ENCODE measurements at places on chromosomes 13 and 19. TPM values are rescaled to one million over a fixed set of nuclear protein-coding genes. Genes with fewer than 3 reads are reported as not detected.
A peak's percentile ranks its signal among the peaks of the same experiment; 100 is the strongest.

The AZU1 gene
- not detected for total RNA-seq

The CEBPA gene
- 0.23 TPM for total RNA-seq

The GDF15 gene
- not detected for total RNA-seq

The BEST2 gene
- total RNA-seq, result not detected

The CABP5 gene
- not detected for total RNA-seq

DNA sequence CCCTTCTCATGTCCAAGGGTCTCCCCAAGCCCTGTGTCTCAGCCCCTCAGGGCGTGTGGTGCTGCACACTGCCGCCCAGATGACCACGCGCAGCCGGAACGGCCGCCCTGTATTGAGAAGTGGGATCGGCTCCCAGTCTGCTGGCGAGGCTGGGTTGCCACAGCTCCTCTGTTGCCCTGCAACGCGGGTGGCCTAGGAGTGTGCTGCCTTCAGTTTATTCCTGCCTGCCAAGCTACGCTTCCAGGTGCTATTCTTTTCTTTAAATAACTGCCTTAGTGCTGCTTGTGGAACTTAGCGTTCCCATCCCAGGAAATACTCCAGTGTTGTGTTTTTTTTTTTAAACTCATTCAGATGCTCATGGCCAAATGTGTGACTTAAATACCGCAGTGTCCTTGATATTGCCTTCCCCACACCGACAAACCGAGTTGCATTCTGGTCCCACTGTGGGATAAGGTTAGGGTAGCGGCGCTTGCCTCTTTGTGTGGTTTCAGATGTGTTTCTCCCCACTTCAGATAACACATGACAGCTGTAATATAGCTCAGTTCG lies 16.6 kb downstream of the ACTN4 start:
- H3K36me3 ChIP-seq, result peaks cover 22% of the 10 kb centered on the region
- peaks cover 82% of the 10 kb centered on the region for H3K4me1 ChIP-seq
- peak overlapping the region; percentile 71 for H3K27ac ChIP-seq
- H3K4me3 ChIP-seq, result peak overlapping the region; percentile 24
- DNase-seq, result peak; percentile 64

- H3K4me1 ChIP-seq, result no peaks in the 10 kb centered on the region
- H3K36me3 ChIP-seq, result peaks cover 2% of the 10 kb centered on the region
- H3K4me3 ChIP-seq, result no peak overlapping the region
Measured at GRCh38 chr19:46591870-46592269, 9.3 kb upstream of the CALM3 start.

GRCh38 chr13:95650696-95651095 lies 6.2 kb upstream of the DZIP1 start:
- no peaks in the 10 kb centered on the region for H3K36me3 ChIP-seq
- H3K27ac ChIP-seq, result no peak overlapping the region
- no peak for DNase-seq
- no peaks in the 10 kb centered on the region for H3K4me1 ChIP-seq
- peaks cover 28% of the 10 kb centered on the region for H3K27me3 ChIP-seq
- H3K4me3 ChIP-seq, result no peak overlapping the region

DNA sequence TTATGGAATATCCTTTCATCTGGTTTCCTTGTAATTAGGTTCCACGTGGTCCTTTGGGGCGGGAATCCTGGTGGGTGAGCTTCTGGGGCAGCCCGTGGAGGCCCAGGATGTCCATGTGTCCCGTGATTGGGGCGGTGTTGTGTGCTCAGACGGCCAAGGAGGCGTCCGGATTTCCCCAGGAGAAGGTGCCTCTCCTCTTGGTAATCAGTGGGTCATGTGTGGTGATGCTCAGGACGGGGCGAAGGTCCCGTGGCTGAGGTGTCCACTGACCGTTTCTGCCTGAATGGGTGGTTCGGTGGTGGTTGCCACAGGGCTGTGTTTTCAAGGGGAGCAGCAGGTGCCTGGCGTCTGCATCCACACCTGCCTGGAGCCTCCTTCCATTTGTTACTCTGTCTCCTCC lies 52.2 kb upstream of the F7 start:
- no peaks in the 10 kb centered on the region for H3K4me1 ChIP-seq
- H3K36me3 ChIP-seq, result no peaks in the 10 kb centered on the region
- H3K27ac ChIP-seq, result no peak overlapping the region

DNA sequence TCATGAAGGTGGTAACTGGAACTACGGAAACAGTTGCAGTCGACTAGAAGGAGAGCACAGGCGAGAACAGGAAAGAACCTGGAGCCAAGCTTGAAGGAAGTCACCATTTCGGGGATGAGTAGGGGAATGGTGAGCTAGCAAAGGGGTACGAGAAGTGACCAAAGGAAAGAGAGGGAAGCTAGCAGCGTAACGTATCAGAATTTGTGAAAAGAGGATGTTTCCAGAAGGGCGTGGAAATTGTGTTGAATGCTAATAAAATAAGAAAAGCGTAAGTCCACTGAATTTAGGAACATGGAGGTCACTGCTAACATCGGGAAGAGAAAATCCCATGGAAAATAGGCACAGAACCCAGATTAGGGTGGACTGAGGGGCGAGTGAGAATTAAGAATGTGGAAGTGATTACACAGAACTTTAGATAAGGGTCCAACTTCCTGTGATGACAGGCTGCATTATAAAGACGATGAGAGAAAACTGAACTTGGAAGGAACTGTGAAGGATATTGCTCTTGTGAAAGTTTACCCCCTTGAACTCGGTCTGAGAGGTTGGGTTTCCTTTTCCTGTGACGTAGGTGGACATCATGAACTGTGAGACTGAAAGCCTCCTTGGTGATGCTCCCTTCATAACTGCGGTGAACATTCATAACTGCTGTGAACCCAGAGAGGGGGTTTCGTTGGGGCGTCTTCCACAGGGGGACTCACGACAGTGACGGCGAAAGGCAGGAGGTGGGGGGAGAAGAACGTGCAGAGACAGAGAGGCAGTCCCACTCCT lies 2.0 kb upstream of the FFAR2 start:
- peak; percentile 70 for DNase-seq
- H3K27me3 ChIP-seq, result peaks cover 27% of the 10 kb centered on the region
- peaks cover 46% of the 10 kb centered on the region for H3K4me1 ChIP-seq
- no peaks in the 10 kb centered on the region for H3K36me3 ChIP-seq
- no peak overlapping the region for H3K4me3 ChIP-seq

- H3K27ac ChIP-seq, result no peak overlapping the region
- peaks cover 11% of the 10 kb centered on the region for H3K36me3 ChIP-seq
- H3K4me3 ChIP-seq, result no peak overlapping the region
- DNase-seq, result no peak
- H3K27me3 ChIP-seq, result no peaks in the 10 kb centered on the region
- peaks cover 20% of the 10 kb centered on the region for H3K4me1 ChIP-seq
Measured at GRCh38 chr13:51734786-51735185, 69.2 kb downstream of the DHRS12 start.

DNA sequence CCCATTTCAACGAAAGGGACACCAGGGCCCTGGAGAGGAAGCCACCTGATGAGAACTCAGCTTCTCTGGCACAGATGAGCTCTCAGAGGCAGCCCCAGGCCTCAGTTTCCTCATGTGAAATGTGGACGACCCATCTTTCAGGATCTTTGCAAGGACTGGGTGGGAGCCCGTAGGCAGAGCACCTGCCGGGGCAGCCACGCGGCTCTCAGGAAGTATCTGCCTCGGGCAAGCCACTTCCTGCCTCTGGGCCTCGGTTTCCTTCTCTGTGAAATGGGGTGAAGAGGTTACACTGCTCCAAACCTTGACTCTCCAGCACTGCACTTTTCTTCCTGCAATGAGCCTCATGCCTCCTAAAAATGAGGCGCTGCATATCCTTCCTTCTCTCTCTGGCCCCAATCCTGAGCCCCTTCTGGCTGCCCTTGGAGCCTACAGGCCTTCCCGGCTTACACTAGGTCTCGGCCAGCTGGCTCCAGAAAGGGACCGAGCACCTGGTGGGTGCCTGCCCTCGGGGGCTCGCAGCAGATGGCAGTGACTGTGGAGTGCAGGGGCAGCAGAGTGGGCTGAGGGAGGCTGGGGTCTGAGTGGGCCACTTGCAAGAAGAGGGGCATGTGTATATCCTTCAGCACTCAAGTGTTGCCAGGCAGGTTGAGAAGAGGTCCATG lies 3.5 kb downstream of the SSBP4 start:
- peak overlapping the region; percentile 93 for H3K27ac ChIP-seq
- H3K27me3 ChIP-seq, result peaks cover 3% of the 10 kb centered on the region
- H3K4me3 ChIP-seq, result peak overlapping the region; percentile 97
- peaks cover 74% of the 10 kb centered on the region for H3K4me1 ChIP-seq
- H3K36me3 ChIP-seq, result peaks cover 12% of the 10 kb centered on the region
- DNase-seq, result peak; percentile 82

- no peak overlapping the region for H3K4me3 ChIP-seq
- H3K27me3 ChIP-seq, result no peaks in the 10 kb centered on the region
- DNase-seq, result no peak
- H3K27ac ChIP-seq, result no peak overlapping the region
Measured at GRCh38 chr13:23852351-23852750, 36.8 kb downstream of the MIPEP start.

- no peaks in the 10 kb centered on the region for H3K27me3 ChIP-seq
- no peaks in the 10 kb centered on the region for H3K4me1 ChIP-seq
- no peaks in the 10 kb centered on the region for H3K36me3 ChIP-seq
- H3K4me3 ChIP-seq, result no peak overlapping the region
Measured at GRCh38 chr19:30535011-30535410, 162.8 kb downstream of the ZNF536 start.

DNA sequence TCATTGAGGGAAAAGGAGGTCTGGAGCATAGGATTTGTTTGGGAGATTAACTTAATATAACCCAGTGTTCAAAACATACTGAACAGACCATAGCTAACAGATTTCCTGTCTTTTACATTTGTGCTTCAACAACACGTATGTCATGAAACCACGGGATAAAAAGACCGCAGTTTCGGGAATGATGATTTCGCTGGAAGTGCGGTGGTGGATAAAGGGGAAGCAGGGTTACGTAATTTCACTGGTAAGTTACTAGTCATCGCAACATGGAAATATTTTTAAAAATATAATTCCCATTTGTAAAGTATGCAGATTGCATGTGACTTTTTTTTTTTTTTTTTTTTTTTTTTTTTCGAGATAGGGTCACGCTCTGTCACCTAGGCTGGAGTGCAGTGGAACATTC lies 237.4 kb downstream of the LMO7 start:
- no peak for DNase-seq
- H3K27ac ChIP-seq, result no peak overlapping the region
- peaks cover 28% of the 10 kb centered on the region for H3K4me1 ChIP-seq

GRCh38 chr13:21546372-21546771 lies 57.6 kb downstream of the MICU2 start:
- no peak overlapping the region for H3K4me3 ChIP-seq
- H3K27ac ChIP-seq, result no peak overlapping the region
- no peaks in the 10 kb centered on the region for H3K27me3 ChIP-seq
- no peak for DNase-seq
- H3K4me1 ChIP-seq, result peaks cover 4% of the 10 kb centered on the region
- H3K36me3 ChIP-seq, result peaks cover 15% of the 10 kb centered on the region

GRCh38 chr13:27587095-27587746 lies 33.1 kb downstream of the LNX2 start:
- H3K27me3 ChIP-seq, result no peaks in the 10 kb centered on the region
- no peak overlapping the region for H3K4me3 ChIP-seq
- H3K27ac ChIP-seq, result no peak overlapping the region

GRCh38 chr13:29801102-29801501 lies 49.3 kb downstream of the UBL3 start:
- no peak for DNase-seq
- H3K27ac ChIP-seq, result no peak overlapping the region
- H3K4me3 ChIP-seq, result no peak overlapping the region

GRCh38 chr13:35698911-35699576 lies 222.6 kb upstream of the MAB21L1 start:
- DNase-seq, result no peak
- H3K27me3 ChIP-seq, result no peaks in the 10 kb centered on the region
- no peaks in the 10 kb centered on the region for H3K4me1 ChIP-seq
- no peak overlapping the region for H3K27ac ChIP-seq

Measured in activated CD8-positive, alpha-beta memory T cell treated with anti-CD3 and anti-CD28 coated beads, Interleukin-2, amount 10 ng/mL, durations not matched to agents 7 days and 5 days (primary cell).